ENCODE measurements at places on chromosomes 3 and 15.

GRCh38 chr15:70319466-70319865, 221.7 kb upstream of the TLE3 start:
- no peak for DNase-seq

GRCh38 chr3:43388175-43388574, 101.8 kb downstream of the SNRK start:
- DNase-seq: no peak

GRCh38 chr3:152790651-152791387, 44.1 kb upstream of the P2RY1 start:
- no peak for DNase-seq

DNA sequence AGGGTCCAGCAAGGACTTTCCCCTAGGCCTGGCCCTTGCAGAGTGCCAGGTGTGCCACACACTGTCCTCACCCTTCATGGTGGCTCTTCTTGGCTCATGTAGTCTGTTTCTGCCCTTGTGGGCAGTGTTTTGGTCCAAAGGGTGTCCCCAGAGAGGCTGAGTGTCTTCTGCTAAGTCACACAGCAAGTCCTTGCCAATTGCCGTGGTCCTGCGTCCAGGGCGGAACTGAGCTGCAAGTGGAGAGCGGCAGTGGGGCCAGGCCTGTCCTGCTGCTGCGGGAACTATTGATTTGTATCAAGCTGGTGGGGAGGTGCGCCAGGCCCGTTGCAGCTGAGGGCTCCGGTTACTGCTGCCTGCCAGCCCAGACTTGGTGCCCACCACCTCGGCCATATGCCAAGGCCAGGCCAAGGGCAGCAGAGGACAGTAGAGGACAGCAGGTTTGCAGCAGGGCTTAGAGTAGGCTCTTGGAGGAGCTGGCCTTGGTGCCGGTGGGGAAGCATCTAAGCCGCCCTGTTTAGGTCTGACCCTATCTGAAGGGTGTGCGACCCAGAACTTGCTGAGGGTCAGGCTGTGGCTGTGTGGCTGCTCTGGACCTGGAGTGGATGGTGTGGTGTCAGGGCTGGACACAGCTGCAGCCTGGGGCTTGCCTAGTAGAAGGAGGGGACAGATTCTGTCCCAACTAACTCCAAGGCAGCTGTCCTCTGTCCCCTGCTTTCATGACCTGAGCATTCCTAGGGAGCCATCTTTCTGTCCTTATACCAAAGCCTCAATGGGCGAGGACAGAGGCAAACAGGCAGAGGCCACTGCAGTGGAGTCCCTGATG, 4.5 kb downstream of the AMIGO3 start:
- no peak for DNase-seq

DNA sequence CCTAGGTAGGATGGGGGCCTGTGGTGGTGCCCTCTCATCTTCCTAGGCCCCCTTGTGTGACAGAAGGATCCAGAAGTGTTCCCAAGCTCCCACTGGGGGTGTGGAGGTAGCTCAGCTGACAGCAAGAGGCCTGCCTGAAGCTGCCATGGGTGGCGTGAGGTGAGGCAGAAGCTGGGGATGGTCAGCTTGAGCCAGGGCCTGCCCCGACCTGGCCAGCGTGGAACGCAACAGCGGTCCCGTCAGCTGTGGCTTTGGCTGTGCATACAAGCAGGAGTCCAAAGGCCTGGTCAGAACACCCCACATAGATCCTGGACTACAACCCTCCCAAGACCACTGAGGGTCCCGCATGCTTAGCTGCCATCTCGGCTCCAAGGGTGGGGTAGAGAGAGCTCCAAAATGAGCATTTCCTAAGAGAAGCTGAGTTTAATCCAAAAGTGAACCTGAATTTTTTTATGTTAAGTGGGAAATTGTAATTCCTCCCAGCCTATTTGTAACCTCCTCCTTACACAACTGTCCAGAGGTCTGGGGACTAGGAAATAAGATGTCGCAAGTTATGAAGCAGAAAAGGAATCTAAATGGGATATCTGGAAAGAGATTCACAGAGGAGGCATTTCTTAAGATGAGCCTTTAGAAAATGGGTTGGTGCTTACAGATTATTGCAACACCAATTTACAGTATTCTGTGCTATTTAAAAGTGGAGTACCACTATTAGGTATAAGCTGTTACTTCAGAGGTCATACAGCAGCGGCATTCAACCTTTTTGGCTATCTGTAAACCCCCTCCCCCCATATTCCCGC, 9.9 kb upstream of the PLA2G4D start:
- DNase-seq: no peak

- DNase-seq: no peak
These were observed 7.2 kb downstream of the PLXNB1 start for GRCh38 chr3:48422681-48423080.

- no peak for DNase-seq
These were observed 4.8 kb downstream of the FANCI start for GRCh38 chr15:89248584-89248983.

DNA sequence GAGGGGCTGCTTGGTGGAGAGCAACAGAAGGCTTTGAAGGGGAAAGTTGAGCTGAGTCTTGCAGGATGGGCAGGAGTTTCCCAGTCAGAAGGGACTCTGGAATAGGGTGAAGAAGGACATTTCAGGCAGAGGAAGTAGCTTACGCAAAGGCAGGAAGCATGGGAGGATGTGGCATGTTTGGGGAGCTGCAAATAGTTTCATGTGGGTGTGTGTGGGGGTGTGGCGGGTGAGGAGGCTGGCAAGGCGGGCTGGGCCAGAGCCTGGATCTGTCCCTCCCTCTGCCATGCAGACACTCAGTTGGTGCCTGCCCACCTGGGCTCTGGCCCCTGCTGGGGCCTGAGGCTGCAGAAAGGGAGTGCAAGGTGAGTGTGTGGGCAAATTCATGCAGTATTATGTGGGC, 10.4 kb downstream of the TEX264 start:
- DNase-seq: no peak

- no peak for DNase-seq
These were observed 41.5 kb downstream of the MUC4 start for GRCh38 chr3:195770081-195770840.

DNA sequence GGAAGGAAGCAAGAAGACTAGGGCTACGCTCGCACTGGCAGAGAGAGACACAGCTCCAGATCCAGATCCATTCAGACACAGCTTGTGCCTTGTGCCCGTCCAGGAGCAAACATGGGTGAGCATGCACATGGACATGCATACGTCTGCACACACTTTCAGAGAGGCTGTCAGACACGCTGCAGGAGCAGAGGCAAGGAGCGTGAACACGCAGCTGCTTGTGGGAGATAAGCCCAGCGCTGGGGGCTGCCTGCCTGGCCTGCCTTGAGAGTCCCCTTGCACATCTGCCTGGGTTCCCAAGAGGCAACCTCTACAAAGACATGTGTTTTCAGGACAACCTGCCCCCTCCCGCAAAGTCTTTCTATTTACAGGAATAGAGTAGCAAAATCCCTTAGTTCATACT, 13.6 kb upstream of the BAHD1 start:
- no peak for DNase-seq

GRCh38 chr3:18964640-18965039, 183.7 kb upstream of the KCNH8 start:
- DNase-seq: no peak
